ENCODE measurements at places on chromosomes 1 and 21.

GRCh38 chr1:32055416-32055815, 17.3 kb upstream of the TMEM39B start:
- DNase-seq = no peak

DNA sequence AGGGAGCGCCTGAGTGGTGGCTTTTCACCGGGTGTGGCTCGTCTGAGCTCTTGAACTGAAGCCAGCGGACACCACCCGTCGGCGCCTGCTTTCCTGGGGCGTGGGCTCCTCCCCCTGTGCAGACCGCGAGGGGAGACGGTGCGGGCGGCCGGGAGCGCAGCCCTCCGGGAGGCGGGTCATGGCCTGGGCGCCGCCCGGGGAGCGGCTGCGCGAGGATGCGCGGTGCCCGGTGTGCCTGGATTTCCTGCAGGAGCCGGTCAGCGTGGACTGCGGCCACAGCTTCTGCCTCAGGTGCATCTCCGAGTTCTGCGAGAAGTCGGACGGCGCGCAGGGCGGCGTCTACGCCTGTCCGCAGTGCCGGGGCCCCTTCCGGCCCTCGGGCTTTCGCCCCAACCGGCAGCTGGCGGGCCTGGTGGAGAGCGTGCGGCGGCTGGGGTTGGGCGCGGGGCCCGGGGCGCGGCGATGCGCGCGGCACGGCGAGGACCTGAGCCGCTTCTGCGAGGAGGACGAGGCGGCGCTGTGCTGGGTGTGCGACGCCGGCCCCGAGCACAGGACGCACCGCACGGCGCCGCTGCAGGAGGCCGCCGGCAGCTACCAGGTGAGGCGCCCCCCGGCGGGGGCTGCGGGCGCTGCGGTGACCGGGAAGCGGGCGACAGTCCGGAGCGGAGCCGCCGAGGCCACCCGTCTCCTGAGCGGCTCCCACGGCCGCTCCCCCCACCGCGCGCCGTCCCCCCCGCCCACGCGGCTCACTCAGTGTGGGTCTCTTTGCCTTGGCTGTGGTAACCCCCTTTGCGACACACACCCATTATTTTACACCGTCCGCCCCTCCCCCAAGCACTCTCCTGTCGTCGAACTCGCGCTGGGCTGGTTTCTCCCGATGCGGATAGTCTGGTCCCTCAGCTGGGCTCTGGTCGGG, at the start of gene TRIM58:
Gene TRIM58 (plus strand): TSS at position 119 of the 916 bp plus-strand sequence. CDS start 60 bp downstream, at position 179.
- no peak for DNase-seq

DNA sequence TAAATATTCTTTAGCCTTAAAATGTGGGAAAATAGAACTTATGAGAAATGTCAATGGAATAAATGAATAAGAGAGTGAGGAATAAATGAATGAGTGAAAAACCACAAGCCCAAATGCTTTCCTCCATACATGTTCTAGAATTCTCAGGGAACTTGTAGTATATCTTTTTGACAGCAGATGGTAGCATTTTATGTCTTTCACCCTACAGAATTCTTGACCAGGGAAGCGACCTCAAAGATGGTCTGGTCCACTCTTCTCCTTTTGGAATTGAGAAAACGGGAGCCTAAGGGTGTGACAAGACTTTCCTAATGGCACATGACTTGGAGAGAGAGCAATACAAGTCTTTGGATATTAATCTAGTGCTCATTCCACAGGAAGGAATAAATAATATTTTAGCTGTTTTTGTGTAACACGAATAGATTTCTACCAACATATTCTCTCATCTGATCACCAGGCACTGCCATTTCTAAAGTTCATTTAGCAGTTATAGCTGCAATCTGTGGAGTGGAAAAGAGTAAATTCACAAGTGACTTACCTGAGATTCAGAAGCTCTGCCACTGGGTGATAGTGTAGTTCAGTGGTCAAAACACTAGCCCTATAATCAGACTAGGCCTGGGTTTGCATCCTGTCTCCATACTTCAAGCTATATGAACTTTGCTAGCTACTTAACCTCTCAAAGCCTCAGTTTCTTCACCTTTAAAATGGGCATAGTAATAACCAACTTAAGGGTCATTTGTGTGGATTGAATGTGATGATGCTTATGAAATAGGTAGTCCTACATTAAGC, 15.0 kb upstream of the F5 start:
- DNase-seq = no peak

- no peak for DNase-seq
These were observed 311.0 kb downstream of the KCTD3 start for GRCh38 chr1:215878128-215878527.

GRCh38 chr1:232066521-232066920, 439.9 kb downstream of the DISC1 start:
- no peak for DNase-seq

- no peak for DNase-seq
These were observed 442.1 kb downstream of the PTBP2 start for GRCh38 chr1:97163591-97164275.

DNA sequence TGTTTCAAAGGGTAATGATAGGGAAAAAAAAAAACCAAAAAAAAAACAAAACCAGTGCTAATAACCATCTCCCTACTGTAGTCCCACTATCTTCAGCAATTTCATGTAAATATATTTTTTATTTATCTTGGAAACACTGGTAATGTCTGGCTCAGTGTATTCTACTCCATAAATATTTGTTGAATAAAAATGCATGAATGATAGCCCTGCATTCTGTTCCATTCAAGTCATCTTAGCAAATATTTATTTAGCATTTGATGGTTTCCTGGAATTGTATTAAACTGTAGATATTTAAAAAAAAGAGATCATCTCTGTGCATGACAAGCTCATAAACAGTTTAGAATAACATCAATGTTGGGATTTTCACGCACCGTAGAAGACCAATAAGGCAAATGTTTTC, 24.2 kb downstream of the IL23R start:
- DNase-seq = no peak
